ENCODE measurements at places on chromosomes 3 and 15. TPM values are rescaled to one million over a fixed set of nuclear protein-coding genes. Genes with fewer than 3 reads are reported as not detected.

The FANCD2OS gene
- total RNA-seq, result not detected

The MYL3 gene
- total RNA-seq, result 1.2 TPM

The FNDC3B gene
- 126 TPM for total RNA-seq

The ATP13A3 gene
- total RNA-seq, result 76.2 TPM

The LTK gene
- total RNA-seq, result 13.3 TPM

The MTHFS gene
- total RNA-seq, result 27.0 TPM

The FETUB gene
- total RNA-seq, result not detected

The ZIC4 gene
- not detected for total RNA-seq

The ATP13A5 gene
- total RNA-seq, result 0.35 TPM

The SERPINI2 gene
- not detected for total RNA-seq

The SLC9C1 gene
- 0.96 TPM for total RNA-seq

The CCDC54 gene
- not detected for total RNA-seq

The PDZRN3 gene
- 18.5 TPM for total RNA-seq

The QRICH1 gene
- 86.1 TPM for total RNA-seq

The IQCH gene
- total RNA-seq, result 2.2 TPM

The RETNLB gene
- 17.1 TPM for total RNA-seq

The UBA5 gene
- 30.0 TPM for total RNA-seq

The GOLGA6D gene
- total RNA-seq, result not detected
